Right renal pelvis (tissue), 4 donors: ENCODE measurements at places on chromosomes 4 and X. TPM values are rescaled to one million over a fixed set of nuclear protein-coding genes. Genes with fewer than 3 reads are reported as not detected.

- DNase-seq: no peak
Measured at GRCh38 chr4:26287756-26288155, 33.1 kb upstream of the RBPJ start.

DNA sequence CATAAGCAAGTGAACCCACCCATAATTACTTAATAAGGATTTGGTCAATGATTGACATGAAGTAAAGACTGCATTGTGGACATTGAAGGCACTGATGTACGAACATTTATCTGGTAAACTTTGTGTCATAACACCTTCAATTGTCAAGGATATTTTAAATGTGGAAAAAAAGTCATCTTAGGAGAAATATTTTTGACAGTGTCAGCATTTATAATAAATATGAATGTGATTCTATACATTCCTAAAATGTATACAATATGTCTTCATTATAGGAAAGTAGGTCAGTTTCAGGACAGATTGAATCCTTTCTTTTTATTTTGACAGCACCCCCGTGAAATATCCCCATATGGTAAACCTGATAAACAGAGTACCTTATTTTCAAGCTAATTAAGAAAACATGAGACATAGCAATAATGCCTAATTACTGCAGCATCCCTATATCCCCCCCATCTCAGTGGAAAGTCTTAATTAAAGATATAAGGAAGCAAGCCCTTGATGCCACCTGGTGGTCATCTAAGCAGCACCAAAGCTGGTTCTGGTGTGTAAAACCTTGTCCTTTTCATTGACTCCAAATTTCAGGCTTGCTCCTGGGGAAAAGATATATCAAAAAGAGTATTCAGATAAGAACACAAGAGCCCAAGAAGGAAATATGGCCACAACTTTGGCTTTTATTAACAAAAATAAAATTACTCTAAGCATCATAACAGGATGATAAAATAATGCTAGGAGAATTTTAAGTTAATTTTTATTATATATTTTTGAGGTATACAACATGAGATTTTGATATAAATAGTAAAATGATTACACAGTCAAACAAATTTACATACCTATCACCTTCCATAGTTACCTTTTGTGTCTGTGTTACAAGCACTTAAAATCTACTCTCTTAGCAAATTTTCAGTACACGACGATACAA, 379.7 kb downstream of the TLL1 start:
- DNase-seq: no peak

GRCh38 chr4:109041463-109042360, 260.7 kb downstream of the COL25A1 start:
- DNase-seq: no peak

- no peak for DNase-seq
Measured at GRCh38 chrX:41553688-41554087, 106.5 kb downstream of the NYX start.

DNA sequence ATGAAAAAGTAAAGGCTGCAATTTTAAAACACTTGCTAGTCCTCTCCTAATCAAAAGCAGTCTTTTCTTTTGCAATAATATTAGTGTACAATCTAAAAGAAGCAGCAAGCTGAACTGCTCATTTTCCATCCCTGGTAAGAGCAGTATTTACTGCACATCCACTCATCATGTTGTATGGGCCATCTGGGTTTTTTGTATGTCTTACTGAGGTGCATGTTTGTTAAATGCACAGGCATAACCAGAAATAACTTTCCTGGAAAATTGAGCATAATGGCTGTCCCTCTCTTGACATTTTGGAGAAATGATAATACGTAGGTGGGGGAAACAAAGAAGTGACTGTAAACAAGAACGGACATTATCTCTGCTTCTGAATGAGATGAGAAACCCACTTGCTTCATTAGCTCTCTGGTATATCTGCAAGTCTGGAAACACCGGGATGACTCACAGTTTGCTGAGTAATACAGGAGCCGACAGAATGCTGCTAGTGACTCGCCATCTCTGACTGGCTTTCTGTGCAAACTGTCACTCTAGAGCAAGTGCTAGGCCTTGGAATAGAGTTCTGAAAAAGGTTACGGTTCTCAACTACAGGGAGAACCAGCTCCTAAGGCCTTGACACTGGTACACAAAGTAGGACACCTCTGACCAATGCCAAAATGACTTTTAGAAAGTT, 85.7 kb upstream of the MTM1 start:
- DNase-seq: no peak

LINC00632 gene
- polyA plus RNA-seq: 3.5 TPM

GRCh38 chr4:158873795-158874401, 105.1 kb downstream of the FNIP2 start:
- DNase-seq: no peak

- DNase-seq: no peak
Measured at GRCh38 chrX:40173143-40174000, 75.6 kb upstream of the BCOR start.

DNA sequence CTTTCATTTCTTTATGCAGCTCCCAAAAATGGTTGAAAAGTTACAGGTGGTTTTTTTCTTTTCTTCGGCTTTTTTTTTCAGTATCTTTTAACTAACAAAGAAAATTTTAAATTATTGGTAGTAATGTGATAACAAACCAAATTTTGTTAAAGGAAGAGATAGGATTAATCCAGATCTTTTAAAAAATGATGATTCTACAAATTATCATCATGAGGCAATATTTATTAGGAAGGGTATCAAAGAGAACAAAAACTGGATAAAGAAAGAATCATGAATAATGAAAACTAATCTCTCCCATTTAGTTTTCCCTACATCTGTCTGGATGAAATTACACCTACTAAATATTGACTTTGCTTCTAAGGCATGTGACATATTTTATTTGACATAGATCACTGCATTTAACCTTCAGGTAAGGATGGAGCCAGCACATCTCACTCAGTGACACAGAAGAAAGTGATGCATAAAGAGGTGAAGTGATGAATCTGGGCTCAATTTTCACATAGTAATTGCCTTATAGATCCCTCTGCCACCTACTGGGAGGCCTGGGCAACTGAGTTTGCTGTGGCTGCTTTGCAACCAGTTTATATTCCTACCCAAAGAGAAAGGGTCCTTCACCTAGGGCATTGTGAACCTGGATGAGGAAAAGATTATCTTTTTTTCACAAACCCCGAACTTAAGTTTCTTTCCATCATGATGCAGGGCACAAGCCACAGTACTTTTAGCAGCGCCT, 155.6 kb downstream of the HNRNPD start:
- no peak for DNase-seq

LEF1 gene
- polyA plus RNA-seq: 81.4 TPM

DNA sequence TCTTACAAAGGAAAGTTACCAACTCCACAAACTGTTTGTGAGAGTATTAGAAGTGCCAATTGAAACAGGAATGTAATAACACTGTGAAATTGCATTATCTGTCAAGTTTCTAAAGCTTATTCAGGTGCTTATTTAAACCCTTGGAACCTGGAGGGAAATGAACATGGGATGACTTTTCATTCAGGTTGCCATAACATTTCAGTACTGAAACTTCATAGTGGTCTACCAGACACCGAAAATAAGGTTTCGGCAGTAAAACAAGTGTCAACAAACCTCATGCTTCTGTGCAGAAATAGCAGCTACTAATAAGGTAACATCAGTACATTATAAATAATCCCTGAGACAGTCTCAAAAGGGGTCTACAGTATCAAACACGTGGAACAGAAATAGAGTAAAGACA, 890.7 kb upstream of the INTU start:
- DNase-seq: no peak

KCTD8 gene
- 5.0 TPM for polyA plus RNA-seq

GPR82 gene
- 0.03 TPM for polyA plus RNA-seq

DNA sequence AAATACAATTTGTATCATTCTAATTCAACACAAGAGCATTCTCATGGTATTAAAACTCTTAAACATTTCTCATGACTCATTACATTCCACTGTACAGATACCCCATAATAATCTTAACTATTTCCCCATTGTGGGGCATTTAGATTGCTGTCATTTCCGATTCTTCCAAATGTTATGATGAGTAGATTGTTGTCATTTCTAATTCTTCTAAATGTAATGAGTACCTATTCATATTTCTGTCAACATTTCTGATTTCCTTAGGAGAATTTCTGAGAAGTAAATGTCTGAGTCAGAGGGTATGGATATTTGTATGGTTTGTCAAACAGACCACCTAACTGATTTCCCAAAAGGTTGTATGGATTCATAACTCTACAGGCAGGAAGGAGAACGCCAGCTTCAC, 8.3 kb downstream of the S100G start:
- no peak for DNase-seq

SAGE1 gene
- polyA plus RNA-seq: not detected

CASK gene
- 43.6 TPM for polyA plus RNA-seq

L1CAM gene
- polyA plus RNA-seq: 59.9 TPM

EGFL6 gene
- polyA plus RNA-seq: 24.0 TPM

DNA sequence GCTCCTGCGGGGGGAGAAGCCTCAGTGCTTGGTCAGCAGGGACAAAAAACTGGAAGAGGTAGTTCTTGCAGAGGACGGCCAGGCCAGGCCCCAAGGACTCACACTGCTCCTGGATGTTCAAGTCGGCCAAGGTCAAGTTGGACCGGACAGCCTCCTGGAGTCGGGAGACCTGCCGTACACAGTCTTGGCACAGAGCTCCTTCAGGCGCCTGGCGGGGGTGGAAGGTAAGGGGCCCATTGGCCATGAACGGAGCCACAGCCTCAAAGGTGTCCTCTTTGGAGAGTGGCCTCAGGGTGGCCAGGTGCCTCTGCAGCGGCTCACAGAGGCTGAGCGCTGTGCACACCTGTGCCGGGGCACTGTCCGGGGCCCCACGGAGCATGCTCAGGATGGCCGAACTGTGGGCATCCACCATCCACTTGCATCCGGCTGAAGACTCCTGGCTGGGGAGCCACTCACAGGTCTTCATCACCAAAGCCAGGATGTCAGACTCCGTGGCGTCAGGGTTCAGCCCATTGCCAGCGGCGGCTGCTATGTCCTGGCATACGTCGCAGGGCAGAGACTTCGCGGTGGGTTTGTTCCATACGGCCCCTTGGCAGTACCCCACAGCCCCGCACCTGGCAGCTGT, 477 bp downstream of the PSAPL1 start:
- no peak for DNase-seq

DNA sequence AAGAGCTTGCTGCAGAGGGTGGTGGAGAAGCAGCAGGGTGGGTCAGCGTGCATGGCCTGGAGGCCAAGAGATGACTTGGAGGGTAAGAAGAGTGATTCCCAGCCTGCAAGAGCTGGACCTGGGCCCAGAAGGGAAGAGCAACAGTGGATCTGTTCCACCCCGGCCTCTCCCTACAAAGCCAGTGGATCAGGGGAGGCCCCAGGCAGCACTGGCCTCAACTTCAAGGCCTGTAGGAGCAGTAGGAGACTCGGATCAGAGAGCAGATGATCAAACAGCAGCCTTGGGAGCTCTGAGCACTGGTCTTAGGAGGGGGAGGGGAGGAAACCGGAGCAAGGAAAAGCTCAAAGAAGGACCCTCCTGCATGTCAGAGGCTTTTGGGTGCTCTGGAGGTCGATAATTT, 7.6 kb downstream of the L1CAM start:
- no peak for DNase-seq

ENPEP gene
- polyA plus RNA-seq: 178 TPM

GRCh38 chrX:44025555-44025954, 52.4 kb upstream of the NDP start:
- no peak for DNase-seq

COX7B2 gene
- not detected for polyA plus RNA-seq

DNA sequence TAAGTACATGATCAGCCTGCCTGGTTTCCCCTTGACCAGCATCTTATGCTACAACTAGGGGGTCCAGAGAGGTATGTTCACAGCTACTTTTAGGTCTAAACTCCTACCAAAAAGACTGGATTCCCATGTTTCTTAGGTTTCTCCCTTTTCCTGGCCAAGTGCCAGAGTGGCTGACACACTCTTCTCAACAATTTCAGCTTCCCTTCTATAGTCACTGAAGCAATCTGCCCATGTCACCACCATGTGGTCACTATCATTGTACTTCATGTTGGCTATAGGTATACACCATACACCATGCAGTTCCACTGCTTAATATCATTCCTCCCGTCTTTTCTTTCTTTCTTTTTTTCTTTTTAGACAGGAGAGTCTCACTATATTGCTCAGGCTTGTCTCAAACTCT, 66.9 kb downstream of the KLHL13 start:
- no peak for DNase-seq

DNA sequence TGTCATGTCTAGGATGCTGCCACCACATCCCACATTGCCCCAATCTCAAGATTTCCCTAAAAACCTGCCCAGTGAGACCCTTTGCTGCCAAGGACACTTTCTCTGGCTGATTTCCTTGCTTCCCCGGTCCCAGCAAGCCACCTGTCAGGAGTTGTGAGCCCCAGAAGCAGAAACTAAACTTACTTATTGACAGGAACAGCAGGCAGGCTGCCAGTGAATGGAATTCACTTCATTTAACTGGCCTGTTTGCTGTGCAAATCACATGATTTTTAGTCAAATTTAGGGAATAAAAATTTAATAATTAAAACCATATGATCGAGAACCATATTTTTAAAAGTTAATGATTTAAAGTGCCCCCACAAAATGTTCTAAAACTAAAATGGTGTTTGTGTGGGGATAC, 48.5 kb downstream of the MAMLD1 start:
- DNase-seq: no peak

KCNE5 gene
- 3.5 TPM for polyA plus RNA-seq

- DNase-seq: no peak
Measured at GRCh38 chr4:165332502-165332901, 5.0 kb downstream of the MSMO1 start.

DAPP1 gene
- polyA plus RNA-seq: 0.88 TPM

NR3C2 gene
- polyA plus RNA-seq: 14.1 TPM

NSD2 gene
- polyA plus RNA-seq: 68.2 TPM

- DNase-seq: no peak
Measured at GRCh38 chrX:103098488-103098887, 5.5 kb upstream of the NXF3 start.

ZMAT1 gene
- polyA plus RNA-seq: 23.1 TPM

GRCh38 chrX:52280812-52281211, 88.0 kb upstream of the XAGE2 start:
- DNase-seq: no peak

GRCh38 chr4:102713096-102713495, 47.7 kb downstream of the MANBA start:
- no peak for DNase-seq

GSX2 gene
- not detected for polyA plus RNA-seq

DNA sequence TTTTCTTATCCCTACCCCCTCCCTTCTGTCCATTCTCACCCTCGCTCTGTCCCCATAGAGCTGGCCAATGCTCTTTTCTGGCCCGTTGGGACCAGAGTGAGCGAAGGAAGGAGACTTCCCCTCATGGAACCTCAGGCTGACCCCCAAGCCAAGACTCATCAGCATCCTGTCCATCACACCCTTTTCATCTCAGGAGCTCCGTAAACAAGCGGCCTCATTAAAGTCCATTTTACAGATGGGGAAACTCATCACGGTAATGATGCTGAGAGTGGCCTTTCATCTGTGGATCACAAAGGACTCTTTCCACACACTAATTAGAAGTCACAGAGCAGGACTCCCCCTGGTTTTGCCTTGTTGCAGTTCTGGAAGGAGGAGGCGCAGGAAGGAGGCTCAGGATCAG, 67.4 kb upstream of the SLC34A2 start:
- DNase-seq: no peak

GRCh38 chrX:12505127-12505526, 286.1 kb upstream of the PRPS2 start:
- no peak for DNase-seq

GRCh38 chrX:153474718-153475117, 4.3 kb upstream of the HAUS7 start:
- DNase-seq: no peak

- DNase-seq: no peak
Measured at GRCh38 chr4:100170986-100171385, 19.3 kb downstream of the DDIT4L start.

- DNase-seq: no peak
Measured at GRCh38 chr4:24970635-24971034, 57.8 kb upstream of the CCDC149 start.

TMEM150C gene
- 27.4 TPM for polyA plus RNA-seq
